ENCODE measurements at places on chromosomes 7 and 10.

DNA sequence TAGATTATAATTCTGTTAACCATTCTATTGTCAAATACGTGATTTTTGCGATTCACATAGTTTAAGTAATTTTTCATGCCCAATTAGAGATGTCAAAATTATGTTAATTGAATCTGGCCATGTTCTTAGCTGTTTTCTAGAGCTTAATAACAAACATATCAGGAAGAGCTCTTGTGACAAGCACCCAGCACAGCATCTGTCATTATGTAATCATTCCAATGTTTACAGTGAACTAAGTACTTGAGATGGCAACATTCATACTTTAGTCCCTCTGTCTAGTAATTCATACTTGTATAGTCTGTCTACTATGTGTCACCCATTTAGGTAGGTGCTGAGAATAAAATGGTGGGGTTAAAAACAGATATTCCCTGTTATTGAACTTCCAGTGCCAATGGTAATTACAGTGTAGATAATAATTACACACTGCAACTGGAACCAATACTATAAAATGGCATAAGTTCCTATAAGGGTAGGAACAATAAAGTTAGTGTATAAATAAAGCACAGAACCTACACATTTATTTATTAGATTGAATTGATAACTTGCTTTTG, 55.2 kb downstream of the ZEB1 start:
- DNase-seq: no peak

DNA sequence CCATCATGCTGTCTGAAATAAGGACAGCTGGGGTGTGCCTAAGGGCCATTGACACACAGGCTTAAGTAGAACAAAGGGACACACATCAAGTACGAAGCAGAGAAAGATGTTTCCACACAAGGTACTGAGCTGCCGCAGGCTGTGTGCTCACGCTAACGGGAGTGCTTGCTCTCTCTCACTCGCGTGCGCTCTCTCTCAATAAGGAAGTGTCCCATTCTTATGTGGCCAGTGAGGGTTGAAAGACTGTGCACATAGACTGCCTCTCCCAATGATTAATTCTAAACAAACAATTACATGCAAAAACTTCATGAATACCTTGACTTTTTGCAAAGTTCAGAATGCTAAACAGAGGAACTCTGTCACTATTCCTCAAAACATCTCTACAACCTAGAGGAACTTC, 29.9 kb downstream of the DCLRE1C start:
- no peak for DNase-seq

- no peak for DNase-seq
These were observed 66.4 kb downstream of the CDH23 start for GRCh38 chr10:71463111-71463510.

- DNase-seq: no peak
These were observed 904 bp upstream of the DPYSL4 start for GRCh38 chr10:132185601-132186487.

DNA sequence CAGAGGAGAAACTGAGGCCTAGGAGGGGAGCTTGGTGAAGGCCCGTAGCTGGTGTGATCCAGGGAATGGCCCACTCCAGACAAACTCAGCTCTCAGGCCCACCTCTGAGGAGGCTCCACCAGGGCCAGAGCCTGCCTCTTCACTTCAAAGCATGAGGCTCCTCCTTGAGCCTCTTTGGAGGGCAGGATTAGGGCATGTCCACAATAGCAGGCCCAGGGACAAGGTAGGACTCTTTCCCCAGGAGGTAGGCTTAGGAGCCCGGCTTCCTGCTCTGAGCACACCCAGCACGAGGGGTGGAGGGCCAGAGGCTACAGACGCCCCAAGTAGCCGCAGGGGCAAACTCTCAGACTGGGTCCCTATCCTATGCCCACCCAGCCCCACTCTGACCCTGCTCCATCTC, 164.6 kb upstream of the ZMIZ1 start:
- no peak for DNase-seq

DNA sequence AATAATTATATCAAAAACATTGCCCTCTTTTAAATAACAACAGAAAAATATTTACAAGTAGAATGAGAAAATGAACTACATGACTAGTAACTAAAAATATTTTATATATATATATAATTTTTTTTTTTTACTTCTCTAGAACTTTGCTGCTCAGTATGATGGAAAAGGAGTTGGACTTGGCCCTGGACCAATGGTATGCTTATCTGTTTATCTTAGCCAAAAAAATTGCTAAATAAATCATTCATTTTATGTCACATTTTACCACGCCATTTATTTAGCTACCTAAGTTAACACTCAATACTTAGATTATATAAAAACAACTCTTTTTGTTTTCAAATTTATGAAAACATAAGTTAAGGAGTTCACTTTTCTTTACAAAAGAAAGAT, 6.7 kb downstream of the COL1A2 start:
- no peak for DNase-seq

GRCh38 chr7:110442381-110442837, 648.5 kb upstream of the LRRN3 start:
- peak; percentile 35 for DNase-seq

DNA sequence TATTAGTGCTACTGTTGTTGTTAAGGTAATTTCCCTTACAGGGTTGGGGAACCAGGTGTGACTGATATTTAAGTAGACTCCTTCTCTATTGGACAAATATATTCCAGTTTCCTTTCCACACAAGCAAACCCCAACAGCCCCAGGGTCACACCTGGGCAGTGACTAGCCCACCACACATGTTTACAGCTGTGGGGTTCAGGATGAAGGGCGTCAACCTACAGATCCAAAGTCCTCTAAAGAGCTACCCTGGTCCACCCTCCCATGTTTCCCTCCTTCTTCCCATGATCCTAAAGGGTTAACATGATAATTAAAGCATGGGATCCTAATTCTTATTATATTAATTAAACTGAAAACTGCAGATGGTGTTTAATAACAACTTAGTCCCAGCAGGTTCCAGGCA, 701.5 kb downstream of the GRID1 start:
- no peak for DNase-seq

DNA sequence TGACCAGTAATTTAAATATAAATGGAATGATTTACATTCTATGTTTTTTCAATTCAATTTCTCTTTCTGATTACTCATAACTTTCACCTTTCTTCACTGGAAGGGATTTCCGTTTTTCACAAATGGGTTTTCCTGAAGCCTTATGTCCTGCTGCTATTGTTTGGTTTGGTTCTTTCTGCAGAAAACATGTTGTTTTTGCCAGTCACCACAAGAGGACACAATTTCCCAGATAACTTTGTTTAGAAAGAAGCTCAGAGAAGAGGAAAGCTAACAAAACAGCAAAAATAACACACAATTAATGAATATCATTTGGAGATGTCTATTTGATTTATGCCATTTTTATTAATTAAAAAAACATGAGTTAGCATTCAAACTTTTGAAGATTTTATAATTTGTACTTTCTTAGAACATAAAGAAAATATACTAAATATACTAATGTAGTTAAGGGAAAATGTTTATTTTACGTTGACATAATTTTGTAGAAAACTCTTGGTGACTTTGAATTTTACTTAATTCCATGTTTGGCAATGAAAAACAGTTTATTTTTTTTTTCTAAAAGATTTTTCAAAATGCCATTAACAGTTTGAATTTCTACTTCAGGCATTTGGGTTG, 4.6 kb upstream of the TWIST1 start:
- peak; percentile 35 for DNase-seq

DNA sequence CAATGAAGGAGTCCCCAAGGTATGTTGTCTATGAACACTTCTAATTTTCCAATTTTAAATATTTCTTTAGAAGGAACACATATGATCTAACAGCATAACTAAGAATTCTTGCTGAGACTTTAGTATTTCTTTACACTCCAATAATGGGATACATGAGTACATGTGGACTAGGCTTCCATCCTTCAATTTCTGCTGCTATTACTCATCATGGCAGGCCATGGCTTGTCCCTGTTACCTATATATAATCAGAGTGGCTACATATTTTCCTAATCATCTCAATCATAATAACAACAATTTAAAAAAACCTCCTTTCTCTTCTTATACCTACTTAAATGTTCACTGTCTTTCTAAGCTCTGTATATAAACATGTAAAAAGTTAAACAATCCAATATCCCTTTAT, 60.3 kb upstream of the TAC1 start:
- no peak for DNase-seq

- peak; percentile 52 for DNase-seq
These were observed 178.6 kb upstream of the LRGUK start for GRCh38 chr7:133948588-133948987.

DNA sequence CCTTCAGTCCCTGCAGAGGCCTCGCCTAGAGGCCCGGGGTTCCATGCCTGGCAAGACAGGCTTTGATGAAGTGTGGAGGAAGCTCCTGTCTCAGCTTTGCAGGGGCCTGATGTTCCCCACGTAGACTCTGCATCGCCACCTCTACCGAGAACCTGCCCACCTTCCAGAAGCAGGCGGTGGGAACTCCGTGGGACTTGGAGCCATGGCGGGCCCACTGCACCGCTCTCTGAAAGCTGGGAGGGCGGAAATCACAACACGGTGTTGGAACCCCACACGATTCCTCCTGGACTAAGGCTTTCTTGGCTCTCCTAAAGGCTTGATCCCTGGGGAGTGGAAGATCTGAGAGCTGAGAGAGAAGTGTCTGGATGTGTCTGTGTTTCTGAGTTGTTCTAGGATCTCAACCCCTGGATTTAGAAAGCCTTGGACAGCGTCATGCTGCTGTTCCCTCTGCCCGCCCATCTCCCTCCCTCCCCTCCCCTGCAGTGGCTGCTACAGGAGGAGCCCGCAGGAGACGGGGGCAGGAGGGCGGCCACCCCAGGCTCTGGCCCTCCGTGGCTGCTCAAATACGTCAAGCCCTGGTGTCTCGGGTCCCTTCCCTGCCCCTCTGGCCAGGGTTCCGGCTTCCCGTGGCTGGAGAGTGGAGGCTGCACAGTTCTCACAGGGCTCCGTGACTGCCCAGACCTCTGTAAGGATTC, 79.7 kb downstream of the VIPR2 start:
- no peak for DNase-seq

DNA sequence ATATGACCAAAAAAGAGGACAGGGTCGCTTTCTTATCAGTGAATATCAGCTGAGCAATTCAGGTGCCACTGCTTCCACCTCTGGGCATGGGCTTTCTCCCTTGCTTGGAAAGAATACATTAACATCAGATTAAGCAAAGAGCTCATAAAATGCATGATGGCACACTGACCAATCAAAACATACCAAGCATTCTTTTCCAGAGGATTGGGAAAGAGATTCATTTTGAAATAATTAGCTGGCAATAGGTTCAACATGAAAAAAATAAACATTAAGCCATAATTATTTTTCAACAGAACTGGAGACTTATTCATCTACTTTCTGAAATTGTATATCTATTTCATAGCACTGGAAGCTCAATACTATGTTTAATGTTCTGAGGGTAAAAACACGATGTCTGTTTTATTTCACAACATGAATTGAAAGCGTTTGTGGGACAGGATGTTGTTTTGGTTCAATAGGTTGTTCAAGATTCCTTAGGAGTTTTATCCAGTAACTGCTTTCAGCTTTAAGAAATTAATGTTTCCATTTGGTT, 53.2 kb downstream of the TFAM start:
- no peak for DNase-seq

- no peak for DNase-seq
These were observed 40.4 kb upstream of the PRLHR start for GRCh38 chr10:118635674-118636402.

DNA sequence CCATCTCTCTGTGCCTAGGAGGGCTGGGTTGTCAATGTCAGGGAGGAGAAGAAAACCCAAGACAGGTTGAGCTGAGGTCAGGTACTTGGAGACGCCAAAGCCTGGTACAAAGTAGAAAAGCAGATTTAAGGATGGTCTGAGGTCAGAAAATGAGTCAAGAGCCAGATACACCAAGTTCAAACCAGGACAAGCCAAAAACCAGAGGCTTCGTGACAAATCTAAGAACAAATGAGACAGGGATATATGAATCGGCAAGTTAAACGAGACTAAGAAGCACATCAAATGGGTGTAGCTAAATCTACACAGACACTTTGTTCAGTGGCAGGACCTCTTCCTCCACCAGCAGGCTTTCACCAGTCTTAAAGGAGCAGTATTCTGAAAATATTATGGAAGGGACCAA, 34.2 kb downstream of the C7orf33 start:
- peak; percentile 60 for DNase-seq

DNA sequence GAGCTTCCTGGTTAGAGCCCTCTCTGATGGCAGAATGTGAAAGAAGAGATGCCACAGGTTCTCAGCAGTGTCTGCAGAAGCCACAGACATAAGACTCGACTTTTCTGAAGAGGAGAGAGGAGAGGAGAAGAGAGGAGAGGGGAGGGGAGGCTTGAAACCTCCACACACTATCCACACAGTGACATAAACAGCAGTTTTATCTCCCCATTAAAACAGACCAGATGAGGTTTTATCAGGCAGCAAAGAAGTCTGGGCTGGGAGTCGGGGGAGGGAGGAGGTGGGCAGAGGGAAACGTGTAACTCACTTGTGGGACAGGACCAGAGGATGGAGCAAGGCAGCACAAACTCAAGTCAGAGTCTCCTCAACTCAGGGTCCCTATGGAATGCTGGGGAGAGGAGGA, 76.5 kb downstream of the XPNPEP1 start:
- DNase-seq: no peak

- no peak for DNase-seq
These were observed 4.4 kb downstream of the MSRB2 start for GRCh38 chr10:23099816-23100215.
